ENCODE measurements at places on chromosomes 1 and 21. TPM values are rescaled to one million over a fixed set of nuclear protein-coding genes. Genes with fewer than 3 reads are reported as not detected.

The CFHR1 gene
- total RNA-seq = not detected

The GJA9 gene
- not detected for total RNA-seq

The NID1 gene
- 10.8 TPM for total RNA-seq

The FCAMR gene
- total RNA-seq = not detected

The DNM3 gene
- total RNA-seq = not detected

The CYP4A22 gene
- not detected for total RNA-seq

The BEST4 gene
- not detected for total RNA-seq

The IBA57 gene
- total RNA-seq = 2.0 TPM

The LRRC38 gene
- not detected for total RNA-seq

The GPA33 gene
- total RNA-seq = not detected

The EXTL1 gene
- not detected for total RNA-seq

The NOTCH2 gene
- total RNA-seq = 76.4 TPM

The TNFSF18 gene
- total RNA-seq = not detected

The KIF17 gene
- total RNA-seq = not detected

The CASZ1 gene
- 1.2 TPM for total RNA-seq

The KLF17 gene
- total RNA-seq = not detected

The TRIM63 gene
- total RNA-seq = not detected

The PRKAB2 gene
- total RNA-seq = 9.5 TPM

The CADM3 gene
- total RNA-seq = not detected

The LHX8 gene
- total RNA-seq = 0.79 TPM

The KLHDC8A gene
- not detected for total RNA-seq

The ELAVL4 gene
- not detected for total RNA-seq

The TMCC2 gene
- total RNA-seq = 3.7 TPM

The GNB1 gene
- 327 TPM for total RNA-seq
